Activated naive CD4-positive, alpha-beta T cell treated with Interleukin-2 at 50 U/mL for 16 hours (primary cell): ENCODE measurements at places on chromosomes 3 and 15.

- DNase-seq, result no peak
Observed at GRCh38 chr3:56835650-56836227, 34.0 kb upstream of the ARHGEF3 start.

DNA sequence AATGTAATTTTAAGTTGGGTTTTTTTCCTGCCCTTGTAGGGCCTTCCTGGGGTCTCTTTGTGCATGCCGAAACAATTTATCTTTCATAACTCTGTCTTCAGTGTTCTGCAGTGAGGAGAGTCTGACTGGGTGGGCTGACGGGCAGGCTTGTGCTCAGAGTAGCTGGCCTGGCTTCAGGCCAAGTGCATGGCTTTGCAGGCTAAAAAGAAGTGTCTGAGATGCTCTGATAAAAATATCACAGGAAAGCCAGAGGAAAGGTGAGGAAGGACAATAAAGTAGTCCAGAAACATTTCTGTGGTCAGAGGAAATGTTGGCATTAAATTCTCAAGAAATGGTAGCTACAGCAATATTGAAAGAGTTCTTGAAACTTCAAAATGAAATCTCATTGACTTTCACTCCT lies 25.5 kb downstream of the ST3GAL6 start:
- no peak for DNase-seq

- no peak for DNase-seq
Observed at GRCh38 chr3:155182467-155182866, 102.3 kb downstream of the MME start.

DNA sequence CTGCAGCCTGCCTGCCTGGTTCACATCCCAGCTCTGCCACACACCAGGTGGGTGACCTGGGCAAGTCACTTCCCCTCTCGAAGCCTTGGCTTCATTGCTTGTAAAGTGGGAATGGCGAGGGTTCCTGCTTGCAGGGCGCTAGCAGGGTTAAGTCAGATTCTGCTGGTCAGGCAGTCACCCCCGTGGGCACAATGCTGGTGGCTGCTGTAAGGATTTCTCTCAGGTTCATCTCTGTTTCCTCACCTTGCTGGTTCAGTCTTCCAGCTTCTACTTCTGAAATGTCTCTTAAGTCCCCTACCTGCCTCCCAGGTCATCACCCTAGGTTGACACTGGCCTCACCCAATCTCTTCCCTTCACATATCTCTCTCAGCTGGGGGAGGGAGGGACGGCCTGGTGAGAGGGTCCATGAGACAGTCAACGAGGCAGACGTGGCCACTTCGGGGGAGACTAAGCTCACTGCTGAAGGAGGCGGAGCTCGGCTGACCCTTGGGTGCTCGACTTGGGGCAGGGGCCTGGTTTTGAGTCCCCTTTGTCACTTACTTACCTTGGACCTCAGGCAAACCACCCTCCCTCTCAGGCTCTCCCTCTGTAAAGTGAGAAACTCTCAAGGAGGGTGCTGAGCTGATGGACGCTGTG lies 11.5 kb downstream of the CTSH start:
- DNase-seq, result no peak

DNA sequence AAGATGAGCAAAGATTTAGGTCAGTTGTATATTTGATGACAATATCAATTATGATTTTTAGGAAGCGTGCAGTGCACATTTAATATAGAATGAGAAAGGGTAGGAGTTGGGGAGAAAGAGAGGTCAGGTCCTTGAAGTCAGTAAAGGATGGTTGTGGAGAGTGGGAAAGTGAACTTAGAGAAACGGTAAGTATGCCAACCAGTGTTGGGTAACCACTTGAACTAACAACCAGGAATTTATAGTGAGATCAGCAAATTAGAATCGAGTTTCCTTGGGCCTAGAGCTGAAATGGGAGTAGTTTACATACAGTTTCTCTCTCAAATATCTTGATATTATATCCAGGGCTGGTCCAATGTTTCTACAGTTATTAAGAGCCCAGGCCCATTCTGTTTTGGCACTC lies 188.5 kb upstream of the RBMS3 start:
- DNase-seq, result no peak

GRCh38 chr15:79400650-79401049 lies 31.5 kb upstream of the MINAR1 start:
- no peak for DNase-seq

- DNase-seq, result peak; percentile 33
Observed at GRCh38 chr3:38131621-38132369, 5.1 kb downstream of the ACAA1 start.

DNA sequence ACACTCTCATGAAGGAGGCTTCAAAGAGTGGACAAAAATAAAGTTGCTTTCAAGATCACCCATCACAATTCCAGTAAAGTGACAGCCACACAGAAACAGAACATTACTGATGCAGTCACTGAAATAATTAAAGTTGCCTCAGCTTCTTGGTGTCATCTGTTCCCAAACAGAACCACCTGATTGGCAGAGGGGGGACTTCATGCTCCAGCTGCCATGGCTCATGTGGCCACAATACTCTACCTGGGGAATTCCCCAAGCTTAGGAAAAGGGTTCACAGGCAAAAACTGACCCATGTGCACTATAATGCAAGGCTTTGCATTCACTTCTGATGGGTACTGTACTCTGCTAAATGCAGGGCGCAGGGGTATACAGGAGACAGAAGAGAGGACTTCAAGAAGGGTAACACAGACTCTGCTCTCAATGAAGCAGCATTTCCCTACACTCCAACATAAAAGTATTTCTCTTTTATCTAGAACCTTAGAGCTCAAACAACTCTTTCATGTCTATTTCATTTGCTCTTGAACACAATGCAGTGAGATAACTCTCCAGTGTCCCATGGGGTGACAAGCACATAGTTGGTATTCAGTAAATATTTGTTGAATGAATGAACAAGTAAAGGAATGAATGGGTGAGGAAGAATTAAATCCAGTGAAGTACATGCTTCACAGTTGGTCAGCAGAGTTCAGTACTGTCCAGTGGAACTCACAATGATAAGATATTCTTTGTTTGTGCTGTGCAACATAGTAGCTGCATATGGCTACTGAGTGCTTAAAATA lies 8.6 kb upstream of the CTNNB1 start:
- DNase-seq, result no peak

- DNase-seq, result peak; percentile 66
Observed at GRCh38 chr15:74782259-74783071, 585 bp downstream of the CSK start.

DNA sequence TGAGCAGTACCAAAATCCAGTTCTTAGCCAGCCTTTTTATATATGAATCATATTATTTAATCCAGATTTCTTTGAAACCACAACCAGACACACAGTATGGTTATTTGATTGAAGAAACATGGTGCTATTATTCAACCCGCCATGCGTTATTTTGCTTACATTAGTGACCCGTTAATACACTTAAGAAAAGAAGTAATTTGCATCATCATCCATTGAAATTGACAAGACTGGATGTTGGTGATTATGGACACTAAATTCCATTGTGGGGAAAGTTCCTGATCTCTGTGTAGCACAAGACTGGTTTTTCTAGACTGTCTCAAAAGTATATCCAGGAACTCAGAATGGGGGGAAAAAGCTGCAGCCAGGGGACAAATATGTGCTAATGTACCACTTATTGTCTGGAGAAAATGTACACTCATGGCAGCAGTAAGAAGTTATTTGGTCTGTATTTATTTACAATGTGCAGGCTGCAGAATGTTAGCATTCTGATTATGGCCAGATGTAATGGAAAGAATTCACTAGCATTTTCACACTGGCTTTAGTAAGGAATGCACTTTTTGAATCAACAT lies 80.3 kb downstream of the FILIP1L start:
- no peak for DNase-seq

GRCh38 chr3:189236352-189236751 lies 64.6 kb downstream of the TPRG1 start:
- DNase-seq, result no peak

DNA sequence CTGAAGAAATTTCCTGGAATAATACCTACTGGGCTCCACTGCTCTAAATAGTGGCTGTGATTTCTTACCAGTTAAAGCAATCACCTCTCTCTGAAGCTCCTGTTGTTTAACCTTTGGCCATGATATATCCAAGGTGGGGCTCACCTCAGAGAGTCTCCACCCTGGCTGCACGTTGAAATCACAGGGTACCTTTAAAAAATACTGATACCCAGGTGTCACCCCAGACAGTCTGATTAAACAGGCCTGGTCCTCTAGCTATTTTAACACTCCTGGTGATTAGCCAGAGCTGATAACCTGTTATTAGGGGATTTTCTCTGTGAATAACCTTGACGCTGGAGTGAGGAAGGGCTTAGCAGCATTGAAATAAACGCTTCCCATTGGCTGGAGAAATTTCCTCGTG lies 22.3 kb upstream of the ZBTB38 start:
- DNase-seq, result no peak

GRCh38 chr3:149090907-149091306 lies 4.6 kb upstream of the HLTF start:
- DNase-seq, result no peak

GRCh38 chr15:36356466-36356865 lies 223.0 kb upstream of the CDIN1 start:
- no peak for DNase-seq

DNA sequence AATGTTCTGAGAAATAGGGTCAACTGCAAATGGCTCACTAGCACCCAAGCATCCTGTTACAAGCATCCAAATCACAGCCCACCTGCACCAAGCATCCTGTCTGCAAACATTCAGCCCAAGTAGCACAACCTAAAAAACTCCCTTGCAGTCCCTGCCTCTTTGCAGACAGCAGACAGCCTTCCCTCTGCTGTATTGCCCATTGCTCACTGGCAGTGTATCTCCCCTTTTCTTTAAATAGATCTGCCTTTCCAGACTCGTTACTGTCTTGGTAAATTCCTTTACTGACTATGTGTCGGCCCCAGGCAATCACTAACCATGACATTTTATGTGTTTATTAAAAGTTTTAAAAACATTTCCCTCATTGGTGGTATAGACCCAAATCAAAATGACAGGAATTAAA lies 155.4 kb downstream of the ADAMTSL3 start:
- DNase-seq, result no peak

DNA sequence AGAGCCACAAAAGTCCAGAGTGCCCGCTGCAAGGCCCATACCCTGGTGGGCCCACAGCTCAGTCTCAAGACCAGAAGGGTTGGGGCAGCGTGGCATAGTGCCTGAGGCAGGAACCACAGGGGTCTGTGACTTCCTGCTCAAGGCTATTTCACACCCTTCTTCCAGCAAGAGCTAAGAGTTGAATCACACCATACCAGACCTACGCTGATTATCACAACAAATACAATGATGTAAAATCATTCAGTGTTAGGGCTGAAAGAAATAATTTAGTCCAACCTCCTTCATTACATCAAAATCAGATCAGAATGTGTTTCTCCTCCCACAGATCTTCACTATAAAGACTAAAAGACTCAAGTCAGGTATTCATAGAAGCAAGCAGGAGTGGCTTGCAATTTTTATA lies 27.8 kb upstream of the ST8SIA2 start:
- DNase-seq, result no peak

GRCh38 chr15:81000624-81001151 lies at the start of gene TLNRD1:
Gene TLNRD1, plus strand, starts transcription at chr15:81000923. Its CDS starts 1,349 bp downstream, at chr15:81002272.
- peak; percentile 83 for DNase-seq

DNA sequence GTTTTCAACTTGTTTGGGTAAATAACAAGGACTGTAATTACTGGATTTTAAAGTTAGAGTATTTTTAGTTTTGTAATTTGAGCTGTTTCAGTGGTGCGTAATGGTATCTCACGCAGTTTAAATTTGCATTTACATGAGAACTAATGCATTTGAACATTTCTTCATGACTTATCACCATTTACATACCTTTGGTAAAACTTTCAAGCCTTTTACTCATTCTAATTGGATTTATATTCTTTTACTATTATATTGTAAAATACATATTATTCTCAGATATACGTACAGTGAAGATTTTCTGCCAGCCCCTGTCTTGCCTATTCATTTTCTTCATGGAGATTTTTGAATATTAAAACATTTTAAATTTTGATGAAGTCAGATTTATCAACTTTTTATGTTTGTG lies 703.8 kb downstream of the MECOM start:
- no peak for DNase-seq

- no peak for DNase-seq
Observed at GRCh38 chr3:61066800-61067199, 184.5 kb downstream of the FHIT start.

DNA sequence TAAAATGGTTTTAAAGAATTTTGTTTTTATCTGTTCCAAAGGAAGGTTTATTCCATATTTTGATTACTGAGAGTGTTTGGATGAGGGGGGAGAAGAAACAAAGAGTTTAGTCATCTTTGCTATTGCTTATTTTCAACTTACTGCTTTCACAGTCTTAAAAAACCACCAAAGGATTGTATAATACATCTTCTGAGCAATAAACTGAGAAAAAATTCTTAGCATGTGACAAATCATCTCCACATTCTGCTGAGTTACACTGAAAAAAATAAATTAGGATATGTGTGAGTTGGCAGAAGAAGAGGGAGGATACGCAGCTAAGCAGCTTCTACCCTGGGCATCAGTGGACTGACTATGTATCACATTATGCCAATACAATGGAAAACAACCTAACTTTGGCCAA lies 23.2 kb upstream of the ACTC1 start:
- DNase-seq, result no peak

GRCh38 chr15:94924971-94925598 lies 693.7 kb downstream of the MCTP2 start:
- no peak for DNase-seq

DNA sequence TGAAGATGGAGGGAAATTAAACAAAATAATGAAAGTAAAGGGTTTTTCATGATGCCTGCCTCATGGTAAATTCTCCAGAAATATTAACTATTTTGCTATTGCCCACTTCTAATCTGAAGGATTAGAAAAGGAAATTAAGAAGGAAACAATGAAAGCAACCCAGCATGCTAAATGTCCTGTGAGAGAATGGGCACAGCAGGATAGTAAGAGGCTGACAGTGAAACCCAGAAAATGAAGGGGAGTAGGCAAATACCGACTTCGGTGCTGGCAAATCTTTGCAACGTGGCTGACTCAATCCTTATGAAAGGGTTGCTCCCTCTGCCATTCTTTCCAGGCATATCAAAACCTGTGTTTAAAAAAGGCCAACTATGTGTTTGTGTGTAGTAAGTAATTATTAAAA lies 147.5 kb upstream of the SYNPR start:
- DNase-seq, result no peak

GRCh38 chr3:108060331-108060730 lies 30.5 kb downstream of the CD47 start:
- no peak for DNase-seq

DNA sequence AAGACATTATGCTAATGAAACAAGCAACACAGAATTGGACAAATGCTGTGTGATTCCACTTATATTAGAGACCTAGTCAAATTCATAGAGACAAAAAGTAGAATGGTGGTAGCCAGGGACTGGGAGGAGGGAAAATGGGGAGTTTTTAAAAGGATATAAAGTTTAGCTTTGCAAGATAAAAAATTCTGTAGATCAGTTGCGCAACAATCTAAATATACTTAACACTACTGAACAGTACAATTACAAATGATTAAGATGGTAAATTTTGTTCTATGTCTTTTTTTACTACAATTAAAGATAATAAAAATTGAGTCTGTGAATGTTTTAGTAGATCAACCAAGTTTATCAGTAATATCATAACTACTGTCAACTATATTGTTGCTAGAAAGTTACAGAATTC lies 340.1 kb upstream of the PDZRN3 start:
- DNase-seq, result no peak

- no peak for DNase-seq
Observed at GRCh38 chr15:65088643-65089021, 12.1 kb downstream of the KBTBD13 start.
